Vagina (tissue), 2 donors: ENCODE measurements at places on chromosomes 4 and X.

DNA sequence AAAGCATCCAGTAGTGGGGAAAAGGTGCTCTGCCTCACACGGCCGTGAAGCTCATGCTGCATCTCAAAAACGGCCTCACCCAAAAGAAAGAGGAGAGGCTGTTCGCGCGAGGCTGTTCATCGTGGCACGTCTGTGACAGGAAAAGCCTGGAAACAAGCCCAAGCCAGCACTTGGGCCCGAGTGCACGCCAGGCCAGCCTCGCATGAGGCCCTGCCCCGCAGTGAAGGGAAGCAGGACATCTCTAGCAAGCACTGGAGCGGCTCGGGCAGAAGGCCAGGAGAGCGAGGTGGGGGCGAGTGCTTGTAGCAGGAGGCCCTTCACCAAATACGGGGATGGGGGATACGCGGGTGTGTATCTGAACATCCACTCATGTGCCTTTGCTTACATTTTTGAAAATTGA lies 39.9 kb upstream of the MXD4 start:
- no peak for DNase-seq

GRCh38 chr4:160110891-160111290 lies 1008.0 kb downstream of the RAPGEF2 start:
- DNase-seq = no peak

DNA sequence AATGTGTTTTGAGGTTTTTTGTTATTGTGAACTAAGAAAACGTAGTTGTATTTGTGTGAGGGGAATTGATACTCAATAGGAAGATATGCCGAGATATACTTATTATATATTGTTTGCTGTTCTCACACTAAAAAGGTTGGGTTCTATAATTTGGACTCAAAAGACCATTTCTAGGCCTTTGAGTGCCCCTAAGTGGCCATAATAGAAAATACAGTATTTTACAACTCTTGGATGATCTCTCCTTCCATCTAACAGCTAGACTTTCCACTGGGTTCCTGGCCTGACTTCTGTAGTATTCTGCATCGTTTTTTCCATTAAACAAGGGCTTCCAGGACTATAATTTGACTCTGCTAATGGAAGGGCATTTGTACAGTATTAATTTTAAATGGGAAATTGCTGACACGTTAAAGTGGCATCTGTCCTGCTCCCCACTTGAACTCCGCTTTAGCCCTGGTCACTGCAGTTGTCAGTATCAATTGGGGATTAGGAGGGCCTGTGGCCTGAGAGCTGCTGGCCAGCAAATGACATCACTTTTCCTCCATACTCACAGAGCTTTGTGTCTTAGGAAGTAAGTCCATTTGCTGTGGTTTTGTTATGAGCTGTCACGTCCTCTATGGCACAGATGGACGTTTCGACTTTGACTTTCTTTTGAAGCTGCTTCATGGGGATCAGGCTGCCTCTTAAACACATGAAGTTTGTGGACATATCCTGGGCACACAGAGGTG lies 176.9 kb downstream of the SLIT2 start:
- no peak for DNase-seq

DNA sequence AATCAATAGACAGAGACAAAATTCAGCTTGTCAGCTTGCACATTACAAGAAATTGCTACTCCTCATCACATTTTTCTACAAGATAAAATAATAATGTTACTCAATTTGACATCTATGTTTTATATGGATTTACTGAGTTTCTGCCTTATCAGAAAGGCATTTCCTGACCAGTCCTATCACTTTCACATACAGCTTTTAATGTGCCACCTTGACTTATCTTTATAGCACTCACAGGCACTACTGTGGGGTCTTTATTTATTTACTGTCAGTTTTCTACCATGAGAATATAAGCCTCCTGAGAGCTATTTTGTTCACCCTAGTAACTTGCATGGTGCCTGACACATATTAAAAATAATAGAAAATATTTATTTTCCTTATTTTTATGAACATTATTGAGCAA lies 6.0 kb downstream of the NDST4 start:
- DNase-seq = no peak

DNA sequence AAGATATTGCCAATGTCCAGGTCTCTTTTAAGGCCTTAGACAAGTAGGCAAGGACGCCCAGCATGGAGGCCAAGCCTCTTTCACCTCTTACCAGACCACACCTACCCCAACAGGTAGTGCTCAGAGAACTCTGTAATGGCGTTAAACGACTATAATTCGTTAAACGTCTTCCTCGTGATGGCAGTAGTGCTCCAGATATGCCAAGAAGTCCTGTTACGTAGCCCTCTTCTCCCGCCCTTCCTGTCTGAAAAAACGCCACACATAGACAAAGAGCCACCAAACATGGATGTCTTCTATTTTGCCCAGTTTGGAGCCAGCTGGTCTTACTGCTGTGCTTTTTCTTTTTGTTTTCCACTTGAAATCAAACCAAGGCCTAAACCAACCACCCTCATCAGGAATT lies 190.7 kb downstream of the OR13H1 start:
- no peak for DNase-seq

DNA sequence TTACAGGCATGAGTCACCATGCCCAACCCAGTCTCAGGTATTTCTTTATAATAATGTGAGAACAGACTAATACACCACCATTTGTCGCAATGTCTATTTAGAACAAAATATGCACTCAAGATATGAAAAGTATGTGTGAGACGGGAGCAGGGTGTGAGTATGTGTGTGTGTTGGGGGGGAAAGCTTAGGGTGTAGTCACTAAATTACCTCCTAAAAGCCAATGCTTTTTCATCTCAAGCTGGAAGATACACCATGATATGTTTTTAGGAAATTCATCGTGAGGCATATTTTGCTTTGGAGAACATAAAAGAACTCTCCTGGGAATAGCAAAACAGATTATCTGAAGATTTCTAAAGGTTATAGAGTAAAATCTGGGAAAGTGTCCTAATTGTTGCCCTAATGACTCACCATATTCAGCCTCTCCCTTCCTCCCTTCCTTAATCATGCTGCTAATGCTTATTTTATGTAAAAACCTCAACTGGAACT lies 262.7 kb downstream of the PDHA2 start:
- DNase-seq = no peak

DNA sequence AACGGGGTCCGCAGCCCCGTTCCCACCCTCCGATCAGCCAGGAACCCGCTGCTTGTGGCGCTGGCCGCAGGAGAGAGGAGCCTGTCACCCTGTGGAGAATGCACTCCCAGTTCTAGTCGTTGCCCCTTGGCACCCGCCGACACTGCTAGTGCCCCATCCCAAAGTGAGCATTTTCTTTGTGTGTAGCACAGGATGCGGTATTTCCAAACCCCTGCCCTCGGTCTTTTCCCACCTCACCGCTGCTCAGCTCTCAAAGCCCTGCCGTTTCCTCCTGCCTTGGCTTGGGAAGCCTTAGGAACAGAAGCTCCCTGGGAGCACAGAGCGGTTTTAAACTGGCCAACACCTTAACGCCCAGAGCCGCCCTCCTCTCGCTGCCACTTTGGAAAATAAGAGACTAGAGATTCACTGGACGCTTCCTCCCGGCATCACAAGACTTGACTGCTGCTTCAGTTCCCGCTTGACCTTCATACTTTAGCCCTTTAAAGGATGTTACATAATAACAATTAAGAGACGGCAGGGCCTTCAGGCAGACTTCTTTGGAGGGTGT lies 772 bp downstream of the CYP4V2 start:
- DNase-seq = no peak

DNA sequence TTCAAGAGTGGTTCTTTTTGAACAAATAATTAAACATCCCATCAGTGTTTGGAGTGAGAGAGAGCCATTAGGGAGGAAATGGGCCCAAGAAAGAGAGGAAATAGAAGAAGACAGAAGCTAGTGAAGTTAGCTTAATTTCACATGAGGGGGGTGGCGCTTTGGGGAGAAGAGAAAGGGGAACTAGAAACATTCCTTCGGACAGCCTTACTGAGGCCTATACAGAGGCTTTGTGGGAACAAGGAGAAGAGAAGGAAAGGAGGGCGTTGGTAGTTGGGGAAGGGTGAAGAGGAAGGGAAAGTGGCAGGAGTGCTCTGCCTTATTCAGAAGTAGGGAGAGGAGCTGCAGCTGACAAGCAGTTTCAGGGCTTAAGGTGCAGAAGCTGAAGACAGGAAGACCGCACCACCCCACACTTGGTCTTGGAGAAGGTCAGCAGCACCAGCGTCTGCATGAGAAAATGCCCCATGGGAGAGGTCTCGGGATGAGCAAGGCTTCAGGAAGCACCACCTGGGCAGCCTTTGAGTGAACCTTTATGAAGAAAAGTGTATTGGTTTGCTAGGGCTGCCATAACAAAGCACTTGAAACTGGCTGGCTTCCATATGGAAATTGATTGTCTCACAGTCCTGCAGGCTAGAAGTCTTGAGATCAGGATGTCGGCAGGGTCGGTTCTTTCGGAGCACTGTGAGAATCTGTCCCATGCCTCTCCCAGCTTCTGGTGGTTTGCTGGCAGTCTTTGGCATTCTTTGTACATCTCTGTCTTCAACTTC lies 85.1 kb downstream of the KIT start:
- no peak for DNase-seq

GRCh38 chr4:28966982-28967381 lies 1753.2 kb upstream of the PCDH7 start:
- DNase-seq = no peak

GRCh38 chr4:1557221-1557597 lies 126.9 kb downstream of the FAM53A start:
- DNase-seq = no peak

DNA sequence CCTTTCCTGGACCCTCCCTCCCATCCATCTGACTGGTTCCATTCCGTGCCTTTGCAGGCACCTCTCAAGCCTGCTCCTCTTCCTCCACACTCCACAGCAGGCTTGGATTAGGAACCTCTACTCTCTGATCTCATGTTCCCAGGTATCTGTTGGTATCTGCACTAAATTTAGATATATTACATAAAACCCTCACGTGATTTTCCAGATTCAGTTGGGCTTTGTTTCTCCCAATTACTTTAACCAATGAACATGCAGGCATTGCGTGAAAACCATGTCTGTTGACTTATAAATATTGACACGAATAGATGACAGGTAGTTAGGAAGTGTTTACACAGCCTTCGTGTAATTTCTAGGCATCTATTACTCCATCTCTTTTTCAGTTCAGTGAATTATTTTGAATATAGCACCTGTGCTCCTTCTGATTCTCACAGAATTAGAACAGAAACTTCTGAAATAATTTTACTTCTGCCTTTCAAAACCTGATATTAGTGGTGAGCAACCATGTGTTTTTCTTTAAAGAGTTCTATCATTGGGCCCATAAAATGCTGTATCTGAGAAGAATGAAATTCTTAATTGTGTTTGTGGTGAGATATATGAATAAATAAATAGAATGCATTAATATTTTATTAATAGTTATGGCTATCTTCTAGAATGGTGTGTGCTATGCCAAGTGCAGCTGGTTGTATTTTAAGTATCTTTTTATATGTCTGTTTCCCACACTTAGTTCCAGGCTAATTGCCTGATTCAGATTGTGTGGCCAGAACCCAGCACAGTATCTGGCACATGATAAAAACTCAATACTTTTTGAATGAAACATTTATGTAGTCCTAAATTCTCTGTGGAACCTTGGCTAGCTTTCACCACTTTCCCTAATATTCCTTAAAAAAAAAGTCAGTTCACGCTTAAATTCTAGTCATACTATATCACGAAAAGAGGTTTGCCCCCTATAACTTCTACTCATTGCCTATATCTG lies 304.8 kb downstream of the QDPR start:
- DNase-seq = no peak

- no peak for DNase-seq
Observed at GRCh38 chrX:1597345-1598020, 6.1 kb downstream of the AKAP17A start.

DNA sequence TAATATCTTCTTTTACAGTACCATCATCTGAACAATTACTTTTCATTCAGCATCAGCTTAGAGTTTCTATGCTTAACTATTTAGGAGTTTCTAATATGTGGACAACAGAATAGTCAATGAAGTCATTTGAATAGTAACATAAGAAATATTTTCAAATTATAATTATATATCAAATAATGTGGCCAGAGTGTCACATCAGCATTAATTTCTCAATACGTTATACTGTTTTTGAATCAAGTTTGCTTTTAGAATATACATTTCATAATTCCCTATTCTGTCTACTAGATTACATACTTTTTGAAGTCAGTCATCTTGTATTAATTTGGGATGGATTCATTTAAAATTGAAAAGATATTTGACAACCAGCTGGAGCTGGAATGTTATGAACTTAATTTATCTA lies 677.4 kb upstream of the PABPC4L start:
- no peak for DNase-seq

DNA sequence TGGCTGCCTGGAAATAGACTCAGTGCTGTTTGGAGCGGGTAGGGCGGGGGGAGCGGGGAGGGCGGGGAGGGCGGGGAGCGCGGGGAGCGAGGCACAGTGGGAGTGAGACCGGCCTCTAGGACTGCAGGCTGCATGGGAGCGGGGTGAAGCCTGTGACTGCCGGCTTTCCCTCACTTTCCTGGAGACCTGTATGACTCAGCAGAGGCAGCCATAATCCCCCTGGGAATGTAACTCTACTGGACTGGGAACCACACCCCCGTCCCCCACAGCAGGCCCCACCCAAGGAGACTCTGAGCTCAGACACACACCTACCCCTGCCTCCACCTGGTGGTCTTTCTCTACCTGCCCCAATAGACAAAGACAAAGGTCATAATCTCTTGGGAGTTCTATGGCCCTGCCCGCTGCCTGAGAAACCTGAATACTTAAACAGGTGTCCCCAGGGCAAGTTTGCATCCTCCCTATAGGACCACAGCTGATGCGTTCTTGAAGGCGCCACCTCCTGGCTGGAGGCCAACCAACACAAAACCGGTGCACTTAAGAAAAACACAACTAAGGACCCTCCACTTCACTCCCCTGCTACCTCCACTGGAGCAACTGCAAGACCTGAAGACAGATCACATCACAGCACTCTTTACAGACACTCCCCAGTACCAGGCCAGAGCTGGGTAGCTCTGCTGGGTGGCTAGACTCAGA lies 18.0 kb downstream of the HDAC8 start:
- DNase-seq = no peak

GRCh38 chrX:53458082-53458481 lies 23.9 kb upstream of the HSD17B10 start:
- no peak for DNase-seq

- no peak for DNase-seq
Observed at GRCh38 chrX:103215425-103215991, 600 bp downstream of the BEX4 start.

- DNase-seq = no peak
Observed at GRCh38 chr4:36054694-36055422, 189.5 kb downstream of the ARAP2 start.

GRCh38 chrX:136750364-136750763 lies 30.4 kb downstream of the ARHGEF6 start:
- no peak for DNase-seq

DNA sequence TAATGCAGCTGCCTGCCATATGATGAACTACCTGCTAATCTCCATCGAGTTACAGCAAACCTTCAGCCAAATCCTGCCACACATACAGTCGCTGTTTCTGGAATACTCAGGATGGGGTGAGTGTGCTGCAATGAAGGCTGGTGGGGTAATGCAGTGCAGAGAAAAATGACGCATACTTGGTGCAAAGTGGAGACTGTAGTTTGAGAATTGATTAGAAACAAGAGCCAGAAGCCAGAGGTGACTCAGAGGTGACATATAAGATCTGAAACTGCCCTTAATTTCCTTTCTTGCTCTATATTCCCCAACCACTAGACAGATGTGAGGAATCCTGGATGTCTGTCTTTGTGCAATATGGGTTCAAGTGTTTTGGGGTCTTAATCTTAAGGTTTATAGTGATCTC lies 22.0 kb downstream of the C4orf54 start:
- no peak for DNase-seq

GRCh38 chr4:77465271-77465670 lies 140.3 kb upstream of the CXCL13 start:
- DNase-seq = no peak
